ENCODE measurements at places on chromosomes 7 and 10.

DNA sequence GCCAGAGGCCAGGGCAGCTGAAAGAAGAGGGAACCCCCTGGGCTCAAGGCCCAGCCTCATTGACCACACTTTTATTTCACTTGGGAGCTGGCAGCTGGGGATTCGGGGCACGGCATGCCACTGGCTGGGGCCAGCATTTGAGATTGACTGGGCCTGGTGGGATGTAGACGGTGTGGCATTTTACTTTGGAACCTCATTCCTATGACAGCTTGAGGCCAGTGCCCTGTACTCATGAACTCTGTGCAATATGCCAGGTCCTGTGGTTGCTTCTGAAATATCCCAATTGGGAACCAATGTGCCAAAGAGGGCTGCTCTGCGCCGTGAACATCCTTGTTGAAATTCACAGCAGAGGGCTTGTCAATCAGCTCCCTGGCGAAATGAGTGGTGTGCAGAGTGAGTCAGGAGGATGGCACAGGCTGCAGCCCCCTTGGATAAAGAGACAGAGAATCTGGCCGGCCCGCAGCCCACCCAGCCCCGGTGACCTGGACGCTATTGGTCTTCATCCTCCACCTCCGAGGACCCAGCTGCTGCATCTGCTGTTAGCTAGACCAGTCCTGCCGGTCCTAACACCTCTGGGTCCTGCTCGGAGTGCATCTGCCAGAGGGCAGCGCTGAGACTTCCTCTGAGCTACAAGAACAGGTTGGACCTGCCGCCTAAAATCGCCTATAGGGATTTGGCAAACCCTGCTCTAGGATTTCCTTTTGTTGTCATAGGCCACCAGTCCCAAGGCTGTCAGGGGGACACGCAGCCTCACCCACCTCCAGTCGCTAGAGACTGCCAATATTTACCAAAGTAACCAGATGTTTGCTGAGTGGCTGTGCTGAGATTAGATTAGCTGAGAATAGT is 58.0 kb downstream of the PRKAG2 start:
- no peak for DNase-seq

GRCh38 chr7:139023076-139023475 is 12.8 kb downstream of the ZC3HAV1L start:
- no peak for DNase-seq

- DNase-seq = no peak
Observed at GRCh38 chr7:22117222-22117621, 171.5 kb upstream of the CDCA7L start.

GRCh38 chr10:75866300-75866625 is 434.8 kb downstream of the LRMDA start:
- no peak for DNase-seq

DNA sequence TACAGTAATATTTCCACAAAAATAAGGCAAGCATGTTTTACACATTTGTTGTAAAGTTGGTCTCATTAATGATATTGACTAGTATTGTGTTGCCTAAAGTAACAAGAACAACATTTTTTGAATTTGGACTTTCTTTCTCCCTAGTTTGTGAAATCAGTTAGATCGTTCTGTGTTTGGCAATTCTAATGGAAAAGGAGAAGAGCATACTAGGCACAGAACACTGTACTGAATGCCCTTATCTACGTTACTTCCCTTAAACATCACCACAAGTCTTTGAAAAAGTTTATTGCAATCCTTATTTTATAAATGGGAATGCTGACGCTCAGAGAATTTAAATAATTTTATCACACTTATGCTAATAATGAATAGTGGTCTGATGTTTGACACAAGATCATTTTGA is 372.2 kb downstream of the EXOC4 start:
- DNase-seq = no peak

GRCh38 chr10:76115131-76115470 is 683.7 kb downstream of the LRMDA start:
- DNase-seq = no peak

DNA sequence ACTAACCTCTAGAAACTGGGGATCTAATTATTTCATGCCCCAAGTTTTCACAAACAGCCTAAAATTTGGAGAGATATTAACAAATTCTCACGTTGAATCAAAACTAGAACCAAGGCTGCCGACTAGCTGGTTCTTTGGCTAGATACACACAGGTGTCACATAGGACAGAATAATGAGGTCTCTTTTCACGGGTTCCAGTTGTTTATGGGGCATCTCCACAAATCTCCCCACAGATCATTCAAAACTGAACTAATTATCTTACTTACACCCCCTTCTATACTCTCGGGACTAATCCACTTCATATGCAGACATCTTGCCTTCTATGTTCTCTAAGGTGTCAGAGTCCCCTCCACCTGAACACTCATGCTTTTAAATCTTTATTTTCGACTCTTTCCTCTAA is 16.4 kb upstream of the OR2AE1 start:
- no peak for DNase-seq

GRCh38 chr10:114698271-114699061 is 40.4 kb upstream of the ABLIM1 start:
- DNase-seq = no peak

DNA sequence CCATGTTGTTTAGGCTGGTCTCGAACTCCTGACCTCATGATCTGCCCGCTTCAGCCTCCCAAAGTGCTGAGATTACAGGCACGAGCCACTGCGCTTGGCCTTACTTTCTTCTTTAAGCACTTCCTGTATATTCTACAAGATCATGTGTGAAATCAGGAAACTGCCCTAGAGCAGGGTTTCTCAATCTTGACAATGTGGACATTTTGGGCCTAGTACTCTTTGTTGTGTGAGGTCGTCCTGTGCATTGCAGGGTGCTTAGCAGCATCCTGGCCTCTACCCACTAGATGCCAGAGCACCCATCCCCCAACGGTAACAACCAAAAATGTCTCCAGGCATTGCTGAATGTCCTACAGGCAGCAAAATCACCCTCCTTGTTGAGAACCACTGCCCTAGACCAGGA is 24.7 kb downstream of the RRP12 start:
- no peak for DNase-seq

DNA sequence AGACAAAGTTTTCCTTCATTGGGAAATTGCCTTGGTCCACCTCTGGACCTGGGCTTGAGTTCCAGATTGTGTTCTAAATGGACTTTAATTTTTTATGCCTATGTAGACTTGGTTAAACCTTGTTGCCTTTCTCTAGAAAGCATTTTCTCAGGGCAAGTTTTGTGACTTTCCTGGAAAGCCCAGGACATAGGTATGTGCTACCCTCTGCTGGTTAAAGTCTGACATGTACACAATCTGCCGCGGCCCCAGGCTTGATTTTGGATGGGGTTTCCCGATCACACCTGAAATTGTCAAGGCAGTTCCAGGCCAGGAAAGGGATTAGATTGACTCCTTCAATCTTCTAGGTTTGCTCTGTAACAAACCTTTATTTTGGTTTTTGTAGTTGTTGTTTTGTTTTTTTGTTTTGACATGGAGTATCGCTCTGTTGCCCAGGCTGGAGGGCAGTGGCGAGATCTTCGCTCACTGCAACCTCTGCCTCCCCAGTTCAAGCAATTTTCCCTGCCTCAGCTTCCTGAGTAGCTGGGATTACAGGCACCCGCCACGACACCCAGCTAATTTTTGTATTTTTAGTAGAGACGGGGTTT is 14.1 kb upstream of the AKR1B10 start:
- no peak for DNase-seq

GRCh38 chr10:91540733-91541132 is 92.1 kb downstream of the PPP1R3C start:
- no peak for DNase-seq

- DNase-seq = no peak
Observed at GRCh38 chr10:3494131-3494837, 290.7 kb downstream of the KLF6 start.

DNA sequence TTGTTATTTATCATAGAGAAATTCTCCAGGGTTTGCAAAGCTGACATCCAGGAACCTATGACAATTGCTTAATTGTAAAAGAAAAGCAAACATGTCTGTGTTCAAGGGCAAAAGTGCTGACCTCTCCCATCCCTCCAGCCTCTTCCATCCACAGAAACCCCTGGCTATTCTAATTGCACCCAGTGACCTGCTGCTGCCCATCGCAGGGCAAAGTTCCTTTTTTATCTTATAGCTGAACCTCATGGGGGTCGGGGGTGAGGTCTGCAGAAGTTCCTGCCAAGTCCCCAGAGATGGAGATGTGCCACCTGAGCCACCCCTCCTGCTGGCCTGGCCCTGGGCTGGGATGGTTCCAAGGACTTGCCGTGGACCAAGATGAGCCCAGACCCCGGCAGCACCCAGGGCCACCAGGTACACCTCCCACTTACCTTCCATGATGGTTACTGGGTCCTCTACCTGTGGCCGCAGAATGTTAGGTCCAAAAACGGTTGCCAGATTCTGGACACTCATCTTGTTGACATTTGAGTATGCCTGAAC is 146.5 kb downstream of the MAPK8 start:
- DNase-seq = no peak

All from stimulated activated CD8-positive, alpha-beta memory T cell treated with anti-CD3 and anti-CD28 coated beads, Interleukin-15, amount 100 ng/mL, for 1 hour (primary cell).